ENCODE measurements at places on chromosomes 1 and 21.
A peak's percentile ranks its signal among the peaks of the same experiment; 100 is the strongest.

DNA sequence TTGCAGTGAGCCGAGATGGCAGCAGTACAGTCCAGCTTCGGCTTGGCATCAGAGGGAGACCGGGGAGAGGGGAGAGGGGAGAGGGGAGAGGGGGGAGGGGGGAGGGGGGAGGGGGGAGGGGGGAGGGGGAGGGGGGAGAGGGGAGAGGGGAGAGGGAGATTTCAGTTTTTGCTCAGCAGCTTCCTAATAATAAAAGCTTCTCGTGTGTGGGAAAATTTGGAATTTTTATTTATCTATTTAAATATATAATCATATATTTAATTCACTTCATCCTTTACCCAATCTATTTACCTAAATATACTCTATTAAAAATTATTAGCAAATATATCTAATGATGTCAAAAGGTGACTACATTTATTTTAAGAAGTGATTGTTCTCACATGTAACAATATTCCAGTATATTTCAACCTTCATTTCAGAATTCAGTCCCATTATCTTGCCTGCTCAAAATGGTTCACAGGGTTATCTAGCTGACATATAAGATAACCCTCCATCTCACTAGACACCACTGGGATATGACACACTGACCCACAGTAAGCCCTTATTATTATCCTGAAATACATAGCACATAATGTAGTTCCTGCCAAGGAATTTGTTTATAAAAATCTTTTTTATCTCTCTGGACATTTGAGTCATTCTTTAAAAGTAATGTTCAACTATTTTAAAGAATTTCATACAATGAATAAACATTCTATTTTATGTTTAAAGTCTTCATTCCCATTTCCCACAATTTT, 105.9 kb downstream of the GPATCH2 start:
- DNase-seq, result no peak

DNA sequence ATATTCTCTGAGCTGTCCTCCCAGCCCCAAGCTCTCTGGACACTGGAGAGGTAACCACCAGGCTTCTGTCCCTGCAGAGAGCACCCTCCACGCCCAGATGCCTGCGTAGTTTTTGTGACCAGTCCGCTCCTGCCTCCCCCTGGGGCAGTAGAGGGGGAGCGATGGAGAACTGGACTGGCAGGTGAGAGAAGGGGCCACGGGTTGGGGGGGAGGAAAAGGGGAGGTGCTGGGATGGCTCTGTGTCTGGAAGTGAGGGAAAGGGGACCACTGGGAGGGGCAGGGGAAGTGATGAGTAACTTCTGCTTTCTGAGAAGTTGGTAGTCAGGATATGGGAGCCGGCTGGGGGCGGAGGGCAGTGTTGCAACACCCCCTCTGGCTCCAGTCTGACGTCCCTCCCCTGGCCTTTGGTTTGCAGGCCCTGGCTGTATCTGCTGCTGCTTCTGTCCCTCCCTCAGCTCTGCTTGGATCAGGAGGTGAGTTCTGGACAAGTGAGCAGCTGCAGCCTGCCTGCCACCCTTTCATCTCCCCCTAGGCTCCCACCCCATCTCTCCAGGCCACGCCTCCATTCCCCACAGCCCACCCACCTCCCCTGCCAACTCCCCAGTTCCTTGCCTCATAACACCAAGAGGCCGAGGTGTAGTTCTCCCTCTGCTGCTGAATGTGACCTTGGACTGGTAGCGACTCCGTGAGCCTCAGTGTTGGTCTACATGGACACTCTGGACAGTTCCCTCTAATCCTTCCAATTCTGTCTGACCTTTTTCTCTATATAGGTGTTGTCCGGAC, 3.1 kb downstream of the ADAMTSL4 start:
- peak; percentile 79 for DNase-seq

DNA sequence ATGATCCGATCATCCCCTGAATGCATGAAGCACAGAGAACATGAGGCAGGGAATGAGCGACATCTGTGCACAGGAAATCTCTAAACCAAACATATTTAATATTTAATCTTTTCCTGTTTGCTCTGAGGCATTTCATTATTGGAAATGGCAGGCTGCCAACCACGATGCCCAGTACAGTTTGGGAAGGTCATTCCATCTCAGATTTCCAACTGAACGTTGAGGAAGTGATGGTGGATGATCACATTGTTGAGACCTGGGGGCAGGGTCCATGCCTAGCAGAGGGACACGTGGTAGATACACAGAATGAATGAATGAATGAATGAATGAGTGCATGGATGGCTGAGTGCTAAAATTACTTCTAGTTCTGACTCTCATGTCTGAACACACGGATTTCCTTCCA, 15.9 kb upstream of the FASLG start:
- no peak for DNase-seq

- DNase-seq, result no peak
Observed at GRCh38 chr1:40014253-40014706, 26.2 kb upstream of the CAP1 start.

DNA sequence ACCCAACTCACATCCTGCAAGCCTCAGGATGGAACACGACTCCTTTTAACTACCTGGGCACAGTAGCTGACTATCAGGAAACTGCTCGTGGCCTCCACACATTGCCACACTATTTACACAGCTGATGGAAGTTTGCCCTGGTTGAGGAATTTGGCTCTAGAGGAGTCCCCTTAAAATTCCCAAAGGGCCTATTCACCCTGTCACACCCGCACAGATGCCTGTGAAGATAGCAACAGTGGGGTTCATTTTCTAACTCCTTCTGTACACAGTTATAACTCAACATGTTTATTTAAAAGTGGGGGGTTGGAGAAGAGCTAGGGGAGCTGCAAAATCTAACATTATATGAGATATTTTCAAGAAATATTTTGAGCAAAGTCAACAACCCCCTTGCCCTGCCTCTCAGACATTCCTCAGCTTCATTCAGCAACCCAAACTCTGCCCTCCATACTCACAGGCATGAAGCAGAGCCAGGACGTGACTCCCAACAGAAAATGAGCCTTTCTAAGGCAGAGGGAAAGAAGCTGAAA, 35.8 kb upstream of the CCN1 start:
- no peak for DNase-seq

DNA sequence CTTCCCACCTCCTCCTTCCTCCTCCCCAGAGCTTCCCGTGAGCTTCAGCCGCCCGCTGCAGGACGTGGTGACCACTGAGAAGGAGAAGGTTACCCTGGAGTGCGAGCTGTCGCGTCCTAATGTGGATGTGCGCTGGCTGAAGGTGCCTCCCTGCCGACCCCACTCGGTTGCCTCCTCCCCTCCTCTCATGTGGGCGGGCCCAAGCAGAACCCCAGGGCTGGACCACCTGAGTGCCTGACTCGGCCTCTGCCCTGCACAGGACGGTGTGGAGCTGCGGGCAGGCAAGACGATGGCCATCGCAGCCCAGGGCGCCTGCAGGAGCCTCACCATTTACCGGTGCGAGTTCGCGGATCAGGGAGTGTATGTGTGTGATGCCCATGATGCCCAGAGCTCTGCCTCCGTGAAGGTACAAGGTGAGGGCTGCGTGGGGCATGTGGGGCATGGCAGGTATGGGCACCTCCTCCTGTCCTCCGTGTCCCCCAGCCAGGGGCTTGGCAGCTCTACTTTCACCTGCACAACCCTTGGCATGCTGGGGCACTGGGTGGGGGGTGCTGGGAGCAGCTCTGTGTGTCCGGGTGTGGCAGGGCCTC, 69.2 kb downstream of the OBSCN start:
- no peak for DNase-seq

DNA sequence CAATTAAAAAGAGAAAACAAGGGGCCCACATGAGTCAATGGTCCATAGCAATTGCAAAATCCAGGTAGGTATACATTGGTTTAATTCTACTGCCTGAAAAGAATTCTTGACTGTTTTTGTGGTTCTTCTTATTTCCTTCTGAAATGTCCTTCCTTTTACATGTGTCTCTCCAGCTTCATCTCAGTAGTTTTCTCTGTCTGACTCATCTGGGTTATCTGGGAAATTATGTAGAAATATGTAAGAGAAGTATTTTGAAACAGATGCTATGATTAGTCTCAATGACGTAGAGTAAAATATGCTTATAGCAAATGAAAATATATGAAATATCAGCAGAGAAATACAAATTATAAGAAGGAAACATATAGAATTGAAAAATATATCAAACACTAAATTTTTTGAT, 953.2 kb downstream of the BRINP3 start:
- no peak for DNase-seq

DNA sequence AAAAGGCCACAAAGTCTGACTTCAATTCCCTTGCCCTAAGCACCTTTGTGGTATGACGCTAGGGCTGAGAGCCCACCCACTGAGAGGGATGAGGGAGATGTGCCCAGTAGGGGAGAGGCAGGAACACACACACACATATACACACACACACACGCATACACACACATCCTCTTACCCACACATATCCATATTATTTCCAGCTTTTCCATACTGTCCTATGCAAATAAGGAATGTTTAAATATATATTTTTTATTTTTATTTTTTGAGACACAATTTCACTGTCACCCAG, 3.0 kb downstream of the RAB25 start:
- no peak for DNase-seq

GRCh38 chr1:202991112-202991511, 16.1 kb upstream of the TMEM183A start:
- DNase-seq, result no peak

DNA sequence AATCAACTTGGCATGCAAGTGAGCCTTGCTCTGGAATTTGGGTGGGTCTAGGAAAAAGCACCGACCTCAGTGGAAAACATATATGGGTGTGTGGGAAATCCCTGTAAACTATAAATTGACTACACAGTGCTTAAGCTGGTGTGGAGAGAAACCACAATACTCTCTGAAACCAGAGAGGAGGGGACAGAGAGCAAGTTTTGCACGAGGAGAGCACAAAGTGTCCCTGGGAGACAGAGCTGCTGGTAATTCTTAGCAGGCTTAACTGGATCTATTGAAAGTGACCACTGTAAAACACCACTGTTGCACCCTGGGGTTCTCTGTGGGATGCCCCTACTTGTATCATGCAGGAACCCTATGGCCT, 12.8 kb downstream of the KCNJ15 start:
- DNase-seq, result no peak

DNA sequence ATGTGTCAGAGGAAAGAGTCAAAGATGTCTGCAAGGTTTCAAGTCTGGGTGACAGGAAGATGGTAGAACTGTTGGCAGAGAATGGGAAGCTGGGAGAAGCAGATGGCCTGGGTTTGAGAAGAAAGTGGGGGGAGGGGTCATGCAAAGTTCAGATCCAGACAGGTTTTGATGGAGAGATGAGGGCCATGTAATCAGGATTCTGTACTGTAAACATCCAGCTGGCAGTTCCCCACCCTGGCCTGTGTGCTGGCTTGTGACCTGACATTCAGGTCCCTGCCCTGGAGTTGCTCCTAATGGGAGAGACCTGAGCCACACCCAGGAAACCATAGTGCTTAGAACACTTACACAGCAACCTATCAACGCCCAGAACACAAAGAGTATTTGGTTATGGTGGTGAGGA, 15.6 kb upstream of the ETV3 start:
- DNase-seq, result no peak

DNA sequence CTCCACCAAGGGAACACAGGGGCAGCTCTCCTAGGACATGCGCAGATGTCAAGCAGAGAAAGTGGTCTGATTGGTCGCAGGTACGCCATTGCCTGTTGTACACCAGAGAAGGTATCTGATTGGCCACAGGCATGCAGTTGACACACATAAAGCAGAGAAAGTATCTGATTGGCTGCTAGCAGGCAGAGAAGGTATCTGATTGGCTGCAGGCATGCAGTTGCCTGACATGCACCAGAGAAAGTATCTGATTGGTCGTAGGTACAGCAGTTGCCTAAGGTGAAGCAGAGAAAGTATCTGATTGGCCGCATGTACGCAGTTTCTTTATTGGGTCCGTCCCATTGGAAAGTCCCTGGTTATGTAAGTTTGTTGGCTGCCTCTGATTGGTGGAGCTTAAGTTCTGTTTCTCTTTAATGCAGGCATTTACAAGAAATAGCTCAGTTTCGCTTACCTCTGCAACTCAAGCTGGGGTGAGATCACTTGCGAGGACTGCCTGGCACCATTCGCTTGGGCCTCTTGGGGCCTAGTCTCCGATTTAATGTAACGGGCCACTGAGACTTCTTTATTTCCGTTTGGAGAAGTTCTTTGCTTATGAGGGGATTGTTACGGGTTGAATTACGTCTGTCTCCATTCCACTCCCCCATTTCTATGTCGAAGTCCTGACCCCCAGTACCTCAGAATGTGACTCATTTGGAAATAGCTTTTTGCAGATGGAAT, 74.2 kb downstream of the SIK1 start:
- DNase-seq, result no peak

DNA sequence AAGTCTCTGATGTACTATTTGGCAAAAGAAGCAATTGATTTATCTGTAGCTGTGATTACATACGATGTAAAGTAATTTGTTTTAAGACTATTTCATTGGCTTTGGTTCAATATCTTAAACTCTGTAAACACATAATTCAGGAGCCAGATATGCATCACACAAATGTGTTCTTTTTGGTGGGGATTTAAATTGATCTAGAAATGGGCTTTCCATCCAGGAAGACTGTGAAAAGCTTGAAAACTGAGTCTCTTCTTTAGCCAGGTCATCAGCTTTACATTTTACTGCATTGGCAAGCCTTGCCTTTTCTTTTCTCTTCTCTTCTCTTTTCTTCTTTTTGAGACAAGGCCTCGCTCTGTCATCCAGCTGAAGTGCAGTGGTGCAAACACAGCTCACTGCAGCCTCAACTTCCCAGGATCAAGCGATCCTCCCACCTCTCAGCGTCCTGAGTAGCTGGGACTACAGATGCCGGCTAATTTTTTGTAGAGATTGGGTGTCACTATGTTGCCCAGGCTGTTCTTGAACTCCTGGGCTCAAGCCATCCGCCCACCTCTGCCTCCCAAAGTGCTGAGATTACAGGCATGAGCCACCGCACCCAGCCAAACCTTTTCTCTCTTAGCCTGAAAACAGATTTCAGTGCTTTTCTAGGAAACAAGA, 1.4 kb downstream of the RCAN3 start:
- no peak for DNase-seq

All from left forelimb (tissue), 1 donor.